ENCODE measurements at places on chromosomes 6 and 20.

- DNase-seq = no peak
Measured at GRCh38 chr6:63919556-63920110, 284.0 kb downstream of the PHF3 start.

- DNase-seq = no peak
Measured at GRCh38 chr6:106857771-106858652, 116.5 kb downstream of the CD24 start.

DNA sequence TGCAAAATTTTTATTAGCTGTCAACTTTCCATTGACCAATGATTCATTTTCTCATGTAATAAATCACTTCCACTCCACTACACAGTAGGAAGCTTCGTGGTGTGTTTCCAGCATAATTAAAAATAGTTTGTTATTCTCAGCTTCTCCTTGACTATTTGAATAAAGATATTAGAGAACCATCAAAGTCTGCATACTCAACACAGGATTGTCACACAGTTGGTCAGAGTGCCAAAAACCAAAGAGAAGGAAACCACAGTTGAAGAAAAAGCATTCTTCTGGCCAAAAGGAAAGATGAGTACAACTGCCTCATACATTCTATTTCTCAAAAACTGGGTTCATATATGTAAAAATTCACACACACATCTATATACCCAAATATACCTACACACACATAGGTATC lies 455.1 kb upstream of the HSF2 start:
- no peak for DNase-seq

DNA sequence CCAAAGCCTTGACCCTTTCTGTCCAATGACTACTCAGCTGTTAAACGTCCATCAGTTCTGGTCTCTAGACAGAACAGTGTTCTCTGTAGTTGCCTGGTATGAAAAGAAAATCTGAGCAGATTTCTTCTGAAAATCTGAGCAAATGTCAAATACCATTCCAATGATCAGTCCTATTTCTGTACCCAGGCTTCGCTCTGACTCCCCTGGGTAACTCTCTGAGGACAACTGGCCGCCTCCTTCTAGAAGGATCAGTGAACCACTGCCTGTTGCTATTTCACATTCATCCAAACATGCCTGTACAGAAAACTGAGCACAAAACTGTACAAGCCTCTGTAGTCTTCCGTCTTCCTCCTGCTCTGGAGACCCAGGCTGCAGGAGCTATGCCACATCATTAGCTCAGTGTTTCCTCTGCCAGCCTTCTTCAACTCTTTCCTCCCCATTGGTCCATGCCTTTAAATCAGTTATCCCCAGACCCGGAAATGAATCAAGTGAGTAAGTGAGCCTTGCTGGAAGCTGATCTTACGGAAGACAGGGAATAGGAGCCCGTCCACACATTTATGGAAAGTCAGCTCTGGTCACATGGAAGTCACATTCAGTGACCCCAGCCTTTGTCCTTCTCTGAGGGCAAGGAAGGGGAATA lies 63.3 kb downstream of the DAAM2 start:
- DNase-seq = no peak

DNA sequence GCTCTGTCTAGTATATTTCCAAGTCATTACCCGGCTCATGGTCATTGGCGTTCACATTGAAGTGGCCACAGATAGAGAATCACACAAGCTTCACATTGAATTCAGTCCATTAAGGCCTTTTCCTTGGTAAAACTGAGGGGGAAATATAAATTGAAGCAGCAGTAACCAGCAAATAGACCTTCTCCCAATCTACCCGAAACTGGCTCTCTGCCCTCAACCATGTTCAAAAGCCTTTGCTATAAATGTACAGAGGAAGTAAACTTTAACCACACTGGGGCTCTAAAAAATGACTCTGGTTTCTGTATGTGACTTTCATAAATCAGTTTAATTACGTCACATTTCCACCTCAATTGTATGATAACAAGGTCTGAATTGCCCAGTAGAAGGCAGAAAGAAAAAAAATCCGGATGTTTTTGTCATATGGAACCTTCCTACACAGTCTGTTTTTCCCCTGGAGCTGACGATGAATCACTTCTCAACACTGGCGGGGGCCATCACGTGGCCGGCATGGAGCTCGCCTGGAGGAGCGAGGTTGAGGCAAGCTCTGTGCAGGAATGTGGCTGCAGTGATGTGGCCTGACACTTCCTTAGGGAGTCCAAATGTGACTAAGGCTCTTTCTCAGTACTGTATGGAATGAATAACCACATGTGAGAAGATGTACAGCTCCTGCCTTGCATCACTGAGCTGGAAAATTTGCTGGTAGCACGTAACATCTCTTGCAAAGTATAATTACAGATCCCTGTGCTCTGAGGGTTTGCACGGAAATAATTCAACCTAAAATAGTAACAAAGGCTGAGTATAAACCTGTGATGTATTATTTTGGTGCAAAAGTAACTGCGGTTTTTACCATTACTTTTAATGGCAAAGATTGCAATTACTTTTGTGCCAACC lies 58.6 kb upstream of the SNX9 start:
- no peak for DNase-seq

- no peak for DNase-seq
Measured at GRCh38 chr6:20633566-20634340, 99.5 kb downstream of the CDKAL1 start.

DNA sequence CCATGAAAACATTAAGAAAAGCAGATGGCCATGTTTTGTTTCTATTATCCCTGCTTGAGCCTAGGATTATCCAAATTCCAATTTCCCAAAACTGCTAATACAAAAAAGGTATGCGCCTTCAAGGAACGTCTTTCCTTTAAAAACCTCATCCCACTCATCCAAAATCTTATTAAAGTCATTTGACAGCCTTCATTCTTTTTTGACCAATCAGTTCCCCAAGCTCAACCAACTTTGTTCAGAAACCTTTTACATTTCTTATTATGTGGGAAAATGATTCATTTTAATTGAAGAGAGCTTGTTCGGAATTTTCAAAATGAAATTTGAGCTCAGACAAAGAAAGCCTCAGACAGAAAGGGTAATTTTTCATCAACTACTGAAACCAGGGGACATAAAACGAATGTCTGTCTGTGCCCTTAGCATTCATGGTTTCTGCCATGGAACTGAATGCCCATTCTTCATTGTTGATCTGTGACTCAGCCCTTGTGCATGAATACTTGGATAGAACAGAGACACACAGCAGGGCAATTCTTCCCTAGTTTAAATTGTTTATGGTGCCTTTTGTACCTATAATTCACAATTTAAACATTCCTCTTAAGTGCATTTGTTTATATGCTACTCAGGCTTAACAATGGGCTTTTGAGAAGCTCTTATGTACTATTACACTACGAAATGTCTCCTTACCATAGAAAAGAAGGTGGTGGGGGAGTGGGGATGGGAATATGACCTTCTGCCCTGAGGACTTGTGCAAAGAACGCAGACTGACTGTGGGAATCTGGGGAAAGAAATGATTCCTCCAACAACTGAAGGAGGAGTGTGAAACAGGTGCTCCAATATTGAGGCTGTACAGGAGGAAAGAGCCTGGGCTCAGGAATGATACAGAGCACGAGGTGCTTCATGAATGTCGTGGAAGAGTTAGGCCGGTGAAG lies 49.8 kb upstream of the ERVFRD-1 start:
- no peak for DNase-seq

- no peak for DNase-seq
Measured at GRCh38 chr6:23522792-23523547, 603.0 kb upstream of the NRSN1 start.

DNA sequence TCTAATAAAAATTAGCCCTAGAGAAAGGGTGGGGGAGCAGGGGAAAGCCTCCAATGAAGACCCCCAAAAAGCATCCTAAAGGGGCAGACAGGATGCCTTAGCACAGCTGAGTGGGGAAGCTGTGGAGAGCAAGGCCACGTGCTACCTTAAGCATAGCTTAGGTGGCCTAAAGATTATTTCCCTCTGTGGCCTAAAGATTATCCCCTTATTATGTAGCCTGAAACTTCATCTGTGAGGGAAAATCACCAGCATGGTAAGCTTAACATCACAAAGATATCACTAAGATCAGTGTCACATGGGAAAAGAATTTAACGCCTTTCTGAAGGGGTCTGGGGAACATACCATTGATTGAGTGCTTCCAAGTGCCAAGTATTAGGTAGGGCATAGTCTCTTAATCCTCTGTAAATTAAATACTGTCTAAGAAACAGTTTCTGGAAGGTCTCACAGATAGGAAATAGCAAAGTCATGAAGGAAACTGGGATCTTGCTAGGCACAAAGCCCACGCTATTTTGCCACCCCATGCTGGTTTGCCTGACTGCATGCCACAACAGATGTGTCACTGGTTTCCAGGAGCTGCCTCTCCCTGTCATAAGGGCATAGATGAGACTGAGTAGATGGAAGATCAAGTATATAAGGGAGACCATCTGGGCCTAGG lies 170.0 kb downstream of the HACE1 start:
- no peak for DNase-seq

DNA sequence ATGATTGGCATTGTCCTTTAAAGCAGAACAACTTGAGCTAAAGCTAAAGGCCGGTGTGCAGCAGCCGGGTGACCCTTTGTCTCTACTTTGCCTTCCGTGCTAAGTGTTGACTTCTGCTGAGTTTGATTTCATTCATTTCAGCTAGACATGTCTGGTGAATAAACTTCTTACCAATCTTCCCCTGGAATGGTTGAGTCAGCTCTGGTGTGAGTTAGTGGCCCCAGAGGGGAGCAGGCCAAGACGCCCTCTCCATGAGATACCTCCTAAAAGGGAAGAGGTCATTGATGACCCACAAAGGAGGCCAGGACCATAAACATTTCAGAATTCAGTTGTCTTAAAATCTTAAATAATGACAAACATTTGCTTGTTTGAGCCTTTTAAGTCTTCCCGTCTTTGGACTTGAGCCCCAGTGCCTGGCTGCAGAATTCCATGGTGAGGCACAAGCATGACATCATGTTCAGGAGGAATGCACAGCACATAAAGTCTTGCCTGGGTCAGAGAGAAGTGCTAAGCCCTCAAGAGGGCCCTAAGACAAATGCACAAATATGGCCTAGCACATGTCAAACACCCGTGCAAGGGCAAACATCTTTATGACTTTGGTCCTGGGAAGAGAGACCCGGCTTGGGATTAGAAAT lies 96.3 kb upstream of the NEDD9 start:
- DNase-seq = no peak

GRCh38 chr20:24077145-24077544 lies 88.6 kb upstream of the GGTLC1 start:
- DNase-seq = no peak

GRCh38 chr20:385448-385847 lies 4.9 kb downstream of the TRIB3 start:
- no peak for DNase-seq

DNA sequence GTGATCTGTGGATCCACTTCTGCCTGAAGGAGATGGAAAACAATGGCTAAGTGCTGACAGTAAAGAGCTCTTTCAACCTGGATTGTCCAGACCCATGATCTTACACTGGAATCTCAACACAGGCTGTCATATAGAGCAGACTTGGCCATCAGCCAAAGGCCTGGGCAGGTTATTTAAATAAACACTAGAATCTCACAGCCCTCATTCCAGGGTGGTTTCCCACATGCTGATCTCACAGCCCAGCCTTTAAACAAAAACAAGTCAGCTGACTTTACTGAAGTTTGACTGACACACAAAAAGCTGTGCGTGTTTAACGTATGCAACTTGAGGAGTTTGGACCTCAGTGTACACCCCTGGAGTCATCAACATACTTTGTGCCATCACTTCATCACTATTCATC lies 28.4 kb downstream of the SYNDIG1 start:
- DNase-seq = no peak

GRCh38 chr20:51034988-51035656 lies 12.2 kb upstream of the KCNG1 start:
- DNase-seq = no peak

DNA sequence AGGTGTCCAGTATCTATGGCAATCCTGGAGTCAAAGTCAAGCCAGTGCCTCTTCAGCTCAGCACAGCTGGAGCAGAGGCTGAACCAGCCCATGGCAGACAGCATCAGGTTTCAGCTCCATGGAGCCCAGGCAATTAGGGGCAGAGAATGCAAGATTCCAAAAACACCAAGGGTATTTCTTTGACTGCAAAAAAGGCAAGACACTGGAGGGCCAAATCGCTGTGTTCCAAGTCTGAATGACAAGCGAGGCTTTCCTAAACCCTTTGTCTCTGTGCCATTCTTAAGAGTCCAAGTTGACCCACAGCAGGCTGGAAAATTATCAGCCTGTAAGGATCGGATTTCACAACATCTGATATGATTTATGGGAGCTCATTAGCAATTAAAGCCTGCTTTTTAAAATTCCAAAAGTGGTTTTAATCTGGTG lies 49.7 kb upstream of the TGM3 start:
- DNase-seq = no peak

GRCh38 chr6:5778317-5778857 lies 228.3 kb downstream of the NRN1 start:
- no peak for DNase-seq

GRCh38 chr6:163337958-163338357 lies 76.6 kb upstream of the QKI start:
- no peak for DNase-seq

DNA sequence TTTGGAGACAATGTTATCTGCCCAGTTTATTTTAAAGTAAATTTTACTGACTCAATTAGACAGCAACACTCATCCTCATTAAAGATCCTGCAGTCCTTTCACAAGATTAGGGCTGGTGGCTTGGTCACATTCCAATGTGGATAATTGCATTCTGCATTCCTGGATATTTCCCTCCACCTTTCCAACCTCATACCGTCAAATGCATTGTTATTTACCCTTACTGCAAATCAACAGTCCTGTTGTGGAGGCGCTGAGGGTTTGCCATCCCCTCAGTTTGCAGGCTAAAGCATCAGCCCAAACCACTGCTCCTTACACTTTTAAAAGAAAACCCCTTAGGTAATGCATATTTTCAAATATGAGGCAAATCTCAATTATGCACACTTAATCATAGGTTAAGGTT lies 5.4 kb downstream of the CITED2 start:
- DNase-seq = no peak

DNA sequence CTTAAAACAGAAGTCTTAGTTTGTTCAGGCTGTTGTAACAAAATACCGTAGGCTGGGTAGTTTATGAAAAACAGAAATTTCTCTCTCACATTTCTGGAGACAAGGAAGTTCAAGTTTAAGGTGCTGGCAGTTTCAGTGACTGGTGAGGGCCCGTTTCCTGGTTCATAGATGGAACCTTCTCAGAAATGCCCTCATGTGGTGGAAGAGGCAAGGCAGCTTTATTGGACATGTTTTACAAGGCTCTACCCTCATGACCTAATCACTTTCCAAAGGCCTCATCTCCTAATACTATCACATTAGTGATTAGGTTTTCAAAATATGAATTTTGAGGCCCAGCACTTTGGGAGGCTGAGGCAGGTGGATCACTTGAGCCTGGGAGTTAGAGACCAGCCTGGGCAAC lies 2.4 kb downstream of the HEBP2 start:
- DNase-seq = no peak

DNA sequence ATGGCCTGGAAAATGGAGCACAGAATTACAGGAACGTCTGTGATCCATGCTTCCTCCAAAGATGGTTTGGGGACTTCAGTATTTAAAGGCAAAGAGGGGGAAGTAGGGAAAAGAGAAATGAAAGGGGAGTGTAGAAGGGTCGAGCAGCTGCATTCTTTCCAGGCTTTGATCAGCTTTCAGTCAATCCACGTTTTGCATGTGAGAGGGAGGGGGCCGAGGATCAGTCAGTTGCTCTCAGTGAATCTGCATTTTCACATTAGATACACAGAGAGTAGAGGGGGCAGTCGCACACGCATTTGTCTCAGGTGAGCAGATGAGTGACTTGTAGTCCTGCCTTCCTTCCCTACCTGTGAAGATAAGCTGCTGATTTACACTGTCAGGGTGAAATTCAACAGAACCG lies 78.8 kb downstream of the FOXF2 start:
- no peak for DNase-seq
